ENCODE measurements at places on chromosomes 4 and X. TPM values are rescaled to one million over a fixed set of nuclear protein-coding genes. Genes with fewer than 3 reads are reported as not detected.

Gene IL2
- not detected for total RNA-seq

Gene PFKFB1
- total RNA-seq: 0.39 TPM

Gene BTC
- total RNA-seq: 3.7 TPM

Gene CT45A1
- total RNA-seq: not detected

Gene NFKB1
- 19.2 TPM for total RNA-seq

DNA sequence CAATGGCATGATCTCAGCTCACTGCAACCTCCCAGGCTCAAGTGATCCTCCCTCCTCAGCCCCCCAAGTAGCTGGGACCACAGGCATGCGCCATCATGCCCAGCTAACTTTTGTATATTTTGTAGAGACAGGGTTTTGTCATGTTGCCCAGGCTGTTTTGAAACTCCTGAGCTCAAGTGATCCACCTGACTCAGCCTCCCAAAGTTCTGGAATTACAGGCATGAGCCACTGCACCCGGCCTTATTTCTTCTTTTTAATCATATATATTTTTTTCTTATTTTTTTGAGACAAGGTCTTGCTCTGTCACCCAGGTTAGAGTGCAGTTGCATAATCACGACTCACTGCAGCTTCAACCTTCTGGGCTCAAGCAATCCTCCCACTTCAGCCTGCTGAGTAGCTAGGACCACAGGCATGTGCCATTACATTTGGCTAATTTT lies 184.0 kb downstream of the TSPAN5 start:
- no peak for DNase-seq

- no peak for DNase-seq
These were observed 1296.1 kb upstream of the PABPC4L start for GRCh38 chr4:135497563-135498152.

DNA sequence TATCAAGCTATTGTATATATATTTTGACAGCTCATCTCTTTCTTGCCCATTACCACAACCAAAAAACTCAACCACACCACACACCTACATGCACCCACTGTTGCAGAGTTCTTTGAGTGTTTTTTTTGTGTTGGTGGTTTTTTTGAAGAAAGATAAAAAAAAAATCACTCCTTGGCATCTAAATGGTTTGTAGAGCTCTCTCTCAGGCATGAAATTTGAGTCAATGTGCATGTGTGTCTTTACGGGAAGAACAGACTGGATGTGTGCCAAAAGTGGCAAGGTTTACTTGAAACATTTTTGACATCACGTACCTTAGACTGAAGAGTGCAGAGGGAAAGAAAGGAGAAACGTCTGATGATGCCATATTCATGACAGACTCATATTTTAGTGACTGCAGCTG lies 154.2 kb downstream of the FHIP1A start:
- no peak for DNase-seq

DNA sequence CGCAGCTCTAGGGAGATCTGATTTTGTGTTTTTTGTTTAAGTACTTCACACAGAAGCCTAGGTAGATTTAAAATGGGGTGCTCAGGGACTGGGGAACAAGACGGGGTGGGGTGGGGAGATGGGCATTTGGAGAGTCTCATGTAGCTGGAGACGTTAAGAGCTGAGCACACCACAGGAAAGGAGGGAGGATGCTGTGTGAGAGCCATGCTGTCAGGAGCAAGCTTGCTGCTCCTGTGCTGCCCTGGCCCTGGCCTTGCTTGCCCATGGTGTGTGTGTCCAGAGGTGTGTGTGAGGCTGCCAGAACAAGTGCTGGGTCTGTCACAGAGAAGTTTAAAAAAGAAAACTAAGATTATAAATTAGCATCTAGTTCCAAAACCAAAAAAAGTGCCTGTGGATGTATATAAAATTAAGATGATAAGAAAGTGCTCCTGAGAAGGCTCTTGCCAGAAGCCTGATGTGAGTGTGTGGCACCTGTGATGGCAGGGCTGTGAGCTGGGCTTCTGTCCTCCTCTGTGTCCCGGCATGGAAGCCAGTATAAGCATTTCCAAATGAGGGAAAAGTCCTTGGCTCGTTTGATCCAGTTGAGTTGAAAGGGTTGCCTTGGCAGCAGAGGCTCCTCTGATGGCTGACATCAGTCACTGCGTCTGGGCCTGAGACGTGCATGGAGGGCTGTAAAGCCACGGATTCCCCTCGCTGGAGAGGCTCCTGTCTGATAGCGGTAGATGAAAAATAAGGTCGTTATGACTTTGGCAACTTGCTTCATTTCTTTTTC lies 63.5 kb downstream of the NELFA start:
- peak; percentile 67 for DNase-seq

DNA sequence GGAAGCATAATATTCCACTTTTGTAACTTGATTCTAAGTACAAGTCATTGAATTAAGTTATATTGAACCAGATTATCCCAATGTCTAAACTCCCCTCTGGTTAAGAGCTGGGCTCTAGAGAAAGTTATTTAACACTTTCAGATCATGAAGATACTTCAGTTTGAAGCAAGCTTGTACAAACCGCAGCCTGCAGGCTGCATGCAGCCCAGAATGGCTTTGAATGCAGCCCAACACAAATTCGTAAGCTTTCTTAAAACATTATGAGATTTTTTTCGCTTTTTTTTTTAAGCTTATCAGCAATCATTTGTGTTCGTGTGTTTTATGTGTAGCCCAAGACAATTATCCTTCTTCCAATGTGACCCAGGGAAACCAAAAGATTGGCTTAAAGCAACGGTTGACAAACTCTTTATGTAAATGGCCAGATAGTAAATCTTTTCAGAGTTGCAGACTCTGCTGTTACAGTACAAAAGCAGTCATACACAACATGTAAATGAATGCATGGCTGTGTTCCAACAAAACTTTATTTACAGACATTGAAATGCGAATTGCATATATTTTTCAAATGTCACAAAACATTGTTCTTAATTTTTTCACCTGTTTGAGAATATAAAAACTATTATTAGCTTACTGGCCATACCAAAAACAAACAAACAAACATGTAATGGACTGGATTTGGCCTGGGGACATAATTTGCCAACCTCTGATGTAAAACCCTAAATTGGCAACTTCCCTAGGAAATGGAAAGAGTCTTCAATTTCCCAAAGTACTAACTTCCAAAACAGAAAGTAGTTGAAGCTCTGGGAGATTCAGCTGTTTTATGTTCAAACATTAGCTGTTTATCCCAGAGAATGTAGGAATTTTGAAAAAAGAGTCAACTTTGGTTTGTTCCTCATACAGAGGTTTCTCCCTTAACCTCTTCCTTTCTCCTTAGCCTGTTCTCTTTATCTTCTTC lies 201.1 kb upstream of the MBNL3 start:
- peak; percentile 51 for DNase-seq

DNA sequence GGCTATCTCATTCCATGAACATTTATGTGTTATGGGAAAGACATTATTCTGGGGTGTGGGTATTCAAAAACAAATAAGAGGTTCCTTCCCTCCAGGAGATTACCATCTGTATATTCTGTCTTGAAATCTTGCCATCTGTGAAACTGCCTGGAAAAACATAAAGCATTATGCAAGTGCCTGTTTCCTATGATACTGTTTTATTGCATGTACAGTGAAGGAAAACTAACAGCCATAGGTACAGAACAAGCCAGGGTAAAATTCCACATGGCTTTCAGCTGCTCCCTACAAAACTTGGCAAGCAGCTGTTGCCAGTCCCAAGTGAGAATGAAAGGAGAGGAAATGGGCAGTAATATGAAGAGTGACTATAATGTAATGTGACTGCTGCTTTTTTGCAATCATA lies 136.0 kb downstream of the GUCY2F start:
- no peak for DNase-seq

DNA sequence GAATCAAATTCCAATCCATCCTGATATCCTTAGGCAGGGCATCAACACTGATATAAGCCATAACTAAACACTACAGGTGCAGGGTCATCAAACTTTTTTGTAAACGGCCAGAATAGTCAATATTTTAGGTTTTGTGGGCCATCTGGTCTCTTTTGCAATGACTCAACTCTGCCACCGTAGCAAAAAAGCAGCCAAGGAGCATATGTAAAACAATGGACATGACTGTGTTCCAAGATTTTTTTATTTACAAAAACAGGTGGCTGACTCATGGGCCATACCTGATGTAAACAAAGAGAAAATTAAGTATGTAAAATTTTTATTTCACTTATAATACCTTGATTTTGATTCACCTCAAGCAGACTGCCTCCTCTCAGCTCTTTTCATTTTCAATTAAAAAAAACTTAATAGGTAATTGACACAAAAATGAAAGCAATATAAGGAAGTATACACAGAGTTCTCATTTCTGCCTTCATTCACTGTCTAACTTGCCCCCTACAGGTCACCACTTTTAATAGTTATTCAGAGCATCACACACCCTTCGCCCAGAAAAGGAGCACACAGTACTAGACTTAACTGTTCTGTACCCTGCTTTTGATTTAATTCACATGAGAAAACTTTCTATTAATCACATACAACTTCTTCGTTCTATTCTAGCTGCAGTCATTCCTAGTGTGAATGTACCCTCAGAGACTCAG lies 35.3 kb upstream of the GPM6B start:
- DNase-seq: no peak

DNA sequence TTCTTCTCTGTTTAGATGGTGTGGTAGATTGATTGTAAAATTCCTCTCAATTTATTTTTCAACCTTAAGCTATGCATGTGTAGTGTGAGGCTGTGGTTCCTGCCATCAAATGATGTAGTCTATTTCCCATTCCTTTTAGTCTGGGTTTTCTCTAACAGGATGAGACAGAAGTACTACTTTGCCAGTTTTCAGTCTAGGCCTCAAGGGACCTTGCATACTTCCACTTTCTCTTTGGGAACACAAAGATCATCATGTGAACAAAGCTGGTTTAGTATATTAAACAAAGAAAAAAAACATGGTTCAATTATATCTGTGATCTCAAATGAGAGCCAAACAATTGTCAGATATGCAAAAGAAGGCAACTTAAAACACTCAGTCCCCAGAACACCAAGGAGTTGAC lies 1284.0 kb downstream of the RAPGEF2 start:
- no peak for DNase-seq

Data from spinal cord (tissue), 10 donors.